ENCODE measurements at places on chromosomes 3 and 15.

DNA sequence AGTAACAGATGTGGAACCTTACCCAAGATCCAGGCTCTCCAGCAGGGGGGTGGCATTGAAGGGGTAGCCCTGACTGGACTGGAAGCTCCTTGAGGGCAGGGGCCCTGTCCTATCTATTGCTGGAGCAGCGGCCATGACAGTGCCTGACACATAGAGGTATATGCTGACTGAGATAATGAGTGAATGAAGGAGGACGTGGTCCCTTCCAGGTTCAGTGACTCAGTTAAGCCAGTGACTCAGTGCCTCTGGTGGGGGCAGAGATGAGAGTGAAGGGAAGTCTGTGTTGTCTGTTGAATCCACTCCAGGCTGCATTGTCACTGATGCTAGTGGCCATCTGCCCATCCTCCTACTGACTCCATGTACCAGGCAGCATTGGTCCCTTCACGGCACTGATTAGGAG is 13.0 kb upstream of the CTXND1 start:
- no peak for DNase-seq

- no peak for DNase-seq
These were observed 5.7 kb upstream of the EIF4G1 start for GRCh38 chr3:184308744-184309143.

DNA sequence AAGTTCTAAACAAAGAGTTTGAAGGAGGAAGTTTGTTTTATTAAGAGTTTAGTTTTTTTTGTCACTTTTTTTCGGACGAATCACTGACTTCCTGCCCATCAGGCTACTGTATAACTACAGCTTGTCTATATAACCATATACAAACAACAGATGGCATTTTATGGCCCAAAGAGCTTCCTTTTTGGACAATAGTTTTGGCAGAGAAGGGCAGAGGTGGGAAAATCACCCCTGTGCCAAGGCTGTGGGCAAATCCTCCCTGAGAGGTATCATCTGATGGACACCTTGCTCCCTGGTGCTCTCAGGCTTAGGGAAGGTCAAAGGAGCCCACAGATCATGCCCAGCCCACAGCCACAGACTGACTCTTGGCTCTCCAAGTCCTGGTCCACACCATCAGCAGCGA is 113.4 kb downstream of the OXNAD1 start:
- no peak for DNase-seq

DNA sequence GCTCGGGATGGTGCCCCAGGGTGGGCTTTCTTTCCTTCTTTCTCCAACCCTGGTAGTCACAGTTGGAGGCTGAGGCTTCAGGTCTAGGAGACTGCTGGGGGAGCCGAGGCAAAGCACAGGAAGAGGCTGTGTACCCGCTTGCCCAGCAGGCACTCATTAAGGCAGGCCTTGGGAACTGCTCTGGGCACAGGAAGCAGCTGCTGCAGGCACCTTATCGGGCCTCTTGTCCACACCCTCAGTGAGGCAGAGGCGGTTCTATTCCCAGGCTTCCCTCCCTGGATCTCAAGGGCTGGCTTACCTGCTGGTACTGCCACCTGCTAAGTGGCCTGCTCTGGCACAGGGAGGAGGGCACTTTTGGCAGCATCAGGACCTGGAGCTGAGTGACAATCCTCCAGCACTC is 15.8 kb upstream of the GRM2 start:
- DNase-seq: no peak

DNA sequence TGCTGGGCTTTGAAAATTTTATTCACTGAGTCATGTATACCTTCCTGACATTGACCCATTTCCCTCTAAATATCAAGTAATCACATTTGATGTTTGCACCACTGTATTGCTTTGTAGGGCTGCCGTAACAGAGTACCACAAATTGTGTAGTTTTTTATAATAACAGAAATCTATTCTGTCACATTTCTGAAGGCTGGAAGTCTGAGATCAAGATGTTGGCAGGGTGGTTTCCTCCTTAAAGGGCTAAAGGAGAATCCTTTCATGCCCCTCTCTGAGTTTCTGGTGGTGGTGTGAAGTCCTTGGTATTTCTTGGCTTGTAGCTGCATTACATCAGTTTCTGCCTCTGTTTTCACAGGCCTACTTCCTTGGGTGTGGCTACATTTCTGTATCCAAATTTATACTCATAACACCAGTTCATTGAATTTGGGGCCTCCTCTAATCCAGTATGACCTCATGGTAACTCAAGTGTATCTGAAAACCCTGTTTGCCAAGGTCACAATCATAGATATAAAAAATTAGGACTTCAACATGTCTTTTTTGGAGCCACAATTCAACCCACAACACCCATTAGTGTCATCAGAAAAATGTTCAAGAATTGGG is 29.1 kb upstream of the ST6GAL1 start:
- no peak for DNase-seq

- DNase-seq: no peak
These were observed 712 bp upstream of the MME start for GRCh38 chr3:155079468-155079745.

- DNase-seq: no peak
These were observed 40.0 kb downstream of the SEMA6D start for GRCh38 chr15:47757331-47757730.

- DNase-seq: no peak
These were observed 4.2 kb upstream of the TATDN2 start for GRCh38 chr3:10244009-10244408.

DNA sequence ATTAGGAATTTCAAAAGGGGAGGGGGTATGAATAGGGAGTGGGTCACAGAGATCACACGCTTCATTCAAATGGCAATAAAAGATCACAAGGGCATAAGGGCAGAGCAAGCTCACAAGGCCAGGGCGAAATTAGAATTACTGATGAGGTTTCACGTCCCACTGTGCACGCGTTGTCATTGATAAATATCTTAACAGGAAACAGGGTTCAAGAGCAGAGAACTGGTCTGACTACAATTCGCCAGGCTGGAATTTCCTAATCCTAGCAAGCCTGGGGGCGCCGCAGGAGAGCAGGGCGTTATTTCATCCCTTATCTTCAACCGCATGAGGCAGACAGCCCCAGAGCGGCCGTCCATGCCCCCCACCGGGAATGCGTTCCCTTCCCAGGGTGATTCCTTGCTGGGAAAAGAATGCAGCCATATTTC is 18.1 kb upstream of the SMCO1 start:
- no peak for DNase-seq

DNA sequence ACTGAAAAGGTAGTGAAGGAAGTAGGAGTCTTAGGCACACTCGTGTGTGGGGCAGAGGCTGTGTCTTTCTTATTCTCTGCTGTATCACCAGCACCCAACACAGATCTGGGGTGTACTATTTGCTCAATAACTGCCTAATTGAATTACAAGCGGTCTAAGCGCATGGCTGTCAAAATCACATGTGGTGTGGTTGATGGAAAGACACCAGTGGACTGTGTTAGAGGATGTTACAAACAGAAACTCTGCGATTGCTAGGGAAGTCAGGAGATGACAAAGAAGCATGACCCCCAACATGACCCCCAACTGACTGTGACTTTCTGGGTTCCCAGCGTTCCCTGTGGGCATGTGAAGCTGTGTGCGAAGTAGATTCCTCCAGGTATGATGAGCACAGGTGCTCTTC is 32.0 kb downstream of the ATG7 start:
- no peak for DNase-seq

GRCh38 chr3:121750087-121750415 is 510 bp upstream of the GOLGB1 start:
- no peak for DNase-seq

DNA sequence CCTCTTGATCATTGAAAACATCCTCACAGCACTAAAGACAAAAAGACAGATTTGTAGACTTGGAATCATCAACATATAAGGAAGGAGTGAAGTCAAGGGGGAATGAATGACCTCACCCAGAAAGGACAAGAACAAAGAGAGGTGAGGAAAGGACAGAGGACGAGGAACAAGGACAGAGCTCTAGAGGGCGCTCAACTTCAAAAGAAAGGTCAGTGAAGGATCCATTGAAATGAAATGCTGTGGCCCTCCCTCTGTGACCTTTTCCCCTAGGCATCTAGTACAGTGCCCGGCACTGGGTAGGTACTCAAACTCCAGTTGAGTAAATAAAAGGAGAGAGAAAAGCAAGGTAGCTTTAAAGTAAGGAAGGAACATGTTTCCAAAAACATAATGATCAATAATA is 2.6 kb downstream of the ATP8B4 start:
- no peak for DNase-seq

DNA sequence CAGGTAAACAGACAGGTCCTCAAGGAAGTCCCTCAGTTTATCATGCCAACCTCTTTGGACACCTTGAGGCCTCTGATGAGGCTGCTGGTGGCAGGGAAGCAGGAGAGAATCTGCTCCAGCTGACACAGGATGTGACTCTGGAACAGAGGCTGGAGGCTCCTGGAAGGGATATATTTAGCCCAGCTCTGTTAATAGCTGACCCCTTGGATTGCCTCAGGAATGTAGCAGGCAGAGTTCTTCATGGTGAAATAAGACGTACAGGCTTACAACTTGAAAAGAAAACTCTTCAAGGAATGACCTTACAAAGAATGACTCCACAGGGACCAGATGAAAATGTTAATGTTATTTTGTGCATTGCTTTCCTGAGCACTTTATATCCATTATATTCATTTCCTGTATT is 90.5 kb downstream of the AQP9 start:
- DNase-seq: no peak

DNA sequence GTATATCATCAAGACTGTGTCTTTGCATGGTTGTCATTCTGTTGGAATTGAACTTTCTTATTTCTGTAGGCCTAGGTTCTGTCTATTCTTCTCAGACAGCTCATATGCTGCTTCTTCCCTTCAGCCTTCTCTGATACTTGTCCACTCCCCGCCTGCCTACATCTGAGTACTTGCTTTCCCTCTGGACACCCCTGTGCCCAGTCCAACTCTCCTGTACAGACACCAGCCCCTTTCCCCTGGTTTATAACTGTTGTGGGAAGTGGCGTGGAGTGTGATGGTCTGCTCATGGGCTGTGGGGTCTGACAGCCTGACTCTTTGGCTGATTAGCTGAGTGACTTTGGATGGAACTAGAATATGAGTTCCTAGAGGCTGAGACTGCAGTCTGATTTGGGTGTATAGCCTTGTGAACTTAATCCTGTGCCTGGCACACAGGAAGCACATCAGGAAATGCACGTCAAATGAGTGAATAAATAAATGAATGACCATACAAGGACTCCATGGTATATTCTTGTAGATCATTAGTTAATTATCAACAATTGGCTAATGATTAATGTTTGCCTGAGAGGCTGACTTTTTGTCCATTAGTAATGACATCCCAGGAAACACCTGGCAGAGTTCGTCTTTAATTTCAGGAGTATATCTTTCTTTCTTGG is 11.8 kb downstream of the CACNA1D start:
- no peak for DNase-seq

DNA sequence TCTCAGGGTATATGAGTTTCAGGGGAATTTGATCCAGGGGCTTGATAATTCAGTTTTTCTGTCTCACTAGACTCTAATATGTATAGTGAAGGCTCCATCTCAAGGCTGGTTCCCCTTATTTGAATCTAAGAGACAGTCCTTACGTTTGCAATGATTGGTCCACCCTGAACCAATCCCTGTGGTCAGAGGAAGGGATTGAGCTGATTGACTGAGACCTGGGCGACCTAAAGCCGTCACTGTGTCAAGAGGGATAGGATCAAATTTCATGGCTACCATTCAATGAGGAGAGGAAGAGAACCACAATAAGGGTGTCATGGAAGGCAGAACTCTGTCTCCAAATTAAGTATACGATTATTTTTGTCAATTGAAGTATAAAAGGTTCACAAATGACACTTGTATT is 16.3 kb downstream of the NUDT16 start:
- DNase-seq: no peak

- no peak for DNase-seq
These were observed 115.7 kb upstream of the TSPAN3 start for GRCh38 chr15:77186594-77187011.

DNA sequence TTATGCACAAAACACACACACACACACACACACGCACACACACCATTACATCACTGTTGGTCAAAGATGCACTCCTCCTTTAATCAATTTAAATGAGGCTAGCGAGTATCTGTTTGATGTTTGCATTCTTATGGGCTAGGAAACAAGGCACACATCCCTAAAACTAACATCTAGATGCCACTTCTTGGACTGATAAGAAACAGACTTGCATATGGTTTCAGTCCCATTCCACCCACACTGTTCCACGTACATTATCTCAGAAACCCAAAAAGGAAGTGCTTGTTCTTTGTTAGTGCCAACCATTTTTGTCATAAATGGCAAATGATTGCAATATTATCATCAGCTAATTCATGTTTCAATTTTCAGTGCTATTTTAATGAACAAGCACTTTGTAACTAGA is 69.5 kb downstream of the CCR1 start:
- DNase-seq: no peak

DNA sequence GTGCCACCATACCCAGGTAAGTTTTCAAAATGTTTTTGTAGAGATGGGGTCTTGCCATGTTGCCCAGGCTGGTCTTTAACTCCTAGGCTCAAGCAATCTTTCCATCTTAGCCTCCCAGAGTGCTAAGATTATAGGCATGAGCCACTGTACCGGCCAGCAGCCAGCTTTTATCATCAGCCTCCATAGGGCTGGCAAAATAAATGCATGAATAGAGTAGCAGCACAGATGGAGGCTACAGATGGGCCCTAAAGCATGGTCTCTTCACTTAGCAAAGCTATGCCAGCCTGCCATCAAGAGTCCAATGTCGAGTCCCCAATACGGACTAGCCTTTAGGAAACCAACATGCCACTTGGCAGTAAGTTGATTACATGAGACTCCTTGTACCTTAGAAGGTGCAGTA is 63.8 kb downstream of the CNTN3 start:
- no peak for DNase-seq

DNA sequence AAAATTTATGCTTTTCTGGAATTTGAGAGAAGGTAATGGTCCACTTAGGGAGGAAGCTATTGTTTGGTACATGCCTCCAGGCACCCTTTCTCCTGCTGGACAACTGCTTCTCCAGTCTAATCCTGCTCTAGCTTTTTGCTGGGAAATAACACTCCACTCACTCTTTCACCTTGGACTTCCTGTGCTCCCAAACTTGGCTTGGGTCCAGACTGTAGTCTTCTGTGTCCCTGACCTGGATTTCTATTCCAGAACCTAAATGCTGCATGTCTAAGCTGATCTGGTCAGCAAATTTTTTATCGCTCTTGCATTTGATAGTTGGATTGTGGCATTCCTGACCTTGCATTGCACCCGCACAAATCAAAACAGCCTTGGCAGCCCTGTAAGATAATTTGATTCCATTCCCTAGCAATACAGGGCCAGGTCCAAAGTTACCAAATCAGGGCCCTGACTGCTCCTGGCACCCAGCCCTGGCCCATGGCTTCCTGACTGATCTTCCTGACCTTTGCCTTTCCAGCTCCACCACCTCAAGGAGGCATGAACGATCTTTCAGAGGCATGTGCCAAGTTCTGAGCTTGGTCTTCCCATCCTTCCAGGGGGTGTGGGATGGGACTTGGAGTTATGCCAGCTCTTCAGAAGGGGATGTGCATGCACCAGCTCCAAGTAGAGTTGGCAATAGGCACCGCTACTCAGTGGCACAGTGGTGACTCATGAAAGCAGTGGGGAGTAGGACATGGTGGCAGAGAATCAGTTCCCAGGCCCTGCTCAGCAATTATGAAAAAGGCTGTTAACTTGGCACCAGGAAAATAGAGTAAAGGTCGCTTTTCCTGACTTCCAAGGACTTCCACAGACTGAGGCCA is 43.9 kb upstream of the GOLGA8J start:
- DNase-seq: no peak

GRCh38 chr3:169334991-169335390 is 328.5 kb downstream of the MECOM start:
- no peak for DNase-seq

All from D721Med (cell line).